Psoas muscle (tissue), 8 donors: ENCODE measurements at places on chromosomes 1 and 21. TPM values are rescaled to one million over a fixed set of nuclear protein-coding genes. Genes with fewer than 3 reads are reported as not detected.
A peak's percentile ranks its signal among the peaks of the same experiment; 100 is the strongest.

DNA sequence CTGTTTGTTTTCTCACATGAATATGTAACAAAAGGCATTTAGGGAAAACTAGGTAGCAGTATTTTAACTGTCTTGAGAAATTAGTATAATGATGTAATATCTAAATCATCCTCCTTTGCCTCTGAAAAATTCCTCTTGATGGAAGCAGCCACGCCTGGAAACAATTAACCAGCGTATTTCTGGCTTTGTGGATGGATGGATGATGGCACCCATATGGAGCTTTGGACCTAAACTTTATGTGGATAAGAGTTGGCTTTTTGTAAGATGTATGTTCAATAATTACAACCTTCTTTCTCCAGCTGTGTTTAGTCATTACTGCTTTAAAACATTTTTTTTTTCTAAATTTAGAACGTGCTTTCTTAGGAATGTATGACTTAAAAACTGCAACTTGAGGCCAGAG, 12.7 kb downstream of the CDCA8 start:
- DNase-seq: no peak

- DNase-seq: no peak
Measured at GRCh38 chr1:201069636-201070035, 42.6 kb downstream of the CACNA1S start.

TMEM59 gene
- total RNA-seq: 166 TPM

- no peak for DNase-seq
Measured at GRCh38 chr1:3593745-3594144, 17.6 kb downstream of the MEGF6 start.

- DNase-seq: no peak
Measured at GRCh38 chr1:39842836-39843235, 40.5 kb downstream of the TRIT1 start.

CDK18 gene
- total RNA-seq: 7.0 TPM

DNA sequence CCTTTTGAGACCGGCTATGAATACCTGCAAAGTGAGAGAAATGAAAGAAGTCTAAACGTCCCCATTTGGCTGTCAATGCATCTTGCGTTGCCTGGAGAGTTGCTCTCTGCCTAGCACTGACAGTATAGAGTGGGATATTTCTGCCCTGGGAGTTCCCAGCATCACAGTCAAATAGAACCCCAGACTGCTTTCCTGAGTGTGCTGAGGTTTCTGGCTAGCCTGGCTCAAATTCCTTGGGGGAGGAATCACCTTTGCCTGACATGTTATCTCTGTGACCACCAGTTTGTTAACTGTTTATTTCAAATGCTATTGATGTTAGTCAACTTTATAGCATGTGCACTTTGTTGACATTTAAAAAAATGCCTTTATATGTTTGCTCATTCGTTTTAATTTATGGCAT, 212.0 kb upstream of the FAM78B start:
- DNase-seq: no peak

GRCh38 chr21:45355573-45355972, 49.4 kb upstream of the COL18A1 start:
- no peak for DNase-seq

MYCL gene
- total RNA-seq: 1.0 TPM

CYP4A11 gene
- not detected for total RNA-seq

DNA sequence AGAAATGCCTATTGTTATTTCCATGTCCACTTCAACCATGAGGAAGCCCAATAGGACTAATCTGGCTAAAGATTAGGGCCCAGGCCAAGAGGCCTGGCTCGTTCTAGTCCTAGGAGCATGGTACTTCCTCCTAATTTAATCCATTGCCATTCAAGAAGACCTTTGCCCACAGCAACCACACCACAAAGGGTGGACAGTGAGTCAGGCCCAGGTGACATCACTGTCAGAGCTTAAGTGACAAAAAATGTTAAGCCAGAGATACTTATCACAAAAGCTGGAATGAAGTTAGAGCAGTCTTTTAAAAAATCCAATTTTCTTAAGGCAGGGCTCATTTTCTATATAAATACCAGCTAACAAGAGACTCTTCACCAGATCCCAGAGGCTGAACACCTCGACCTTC, at the start of gene SPRR3:
SPRR3 (plus strand) TSS at position 368 of the 400 bp plus-strand sequence. CDS start 1,272 bp downstream, outside the sequence.
- no peak for DNase-seq

GRCh38 chr1:63611231-63611630, 18.0 kb downstream of the PGM1 start:
- DNase-seq: no peak

GRCh38 chr1:2314803-2315673, 76.3 kb downstream of the MORN1 start:
- DNase-seq: peak; percentile 77

DNA sequence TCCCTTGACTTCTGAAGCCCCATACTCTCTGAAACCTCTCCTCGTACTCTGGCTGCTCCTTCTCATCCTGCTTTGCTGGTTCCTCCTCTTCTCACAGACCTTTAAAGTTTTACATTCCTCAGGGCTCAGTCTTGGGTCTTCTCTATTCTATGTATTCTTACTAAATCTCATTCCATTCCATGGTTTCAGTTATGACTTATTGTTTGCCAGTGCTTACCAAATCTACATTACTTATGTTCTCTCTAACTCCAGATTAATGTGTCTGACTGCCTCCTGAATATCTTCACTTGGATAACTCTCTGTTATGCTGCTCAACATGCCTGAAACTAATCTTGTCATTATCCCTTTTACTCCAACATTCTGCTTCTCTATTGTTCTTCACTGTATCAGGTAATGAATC, 5.4 kb upstream of the SLC35D1 start:
- no peak for DNase-seq

SLC5A9 gene
- total RNA-seq: not detected

DNA sequence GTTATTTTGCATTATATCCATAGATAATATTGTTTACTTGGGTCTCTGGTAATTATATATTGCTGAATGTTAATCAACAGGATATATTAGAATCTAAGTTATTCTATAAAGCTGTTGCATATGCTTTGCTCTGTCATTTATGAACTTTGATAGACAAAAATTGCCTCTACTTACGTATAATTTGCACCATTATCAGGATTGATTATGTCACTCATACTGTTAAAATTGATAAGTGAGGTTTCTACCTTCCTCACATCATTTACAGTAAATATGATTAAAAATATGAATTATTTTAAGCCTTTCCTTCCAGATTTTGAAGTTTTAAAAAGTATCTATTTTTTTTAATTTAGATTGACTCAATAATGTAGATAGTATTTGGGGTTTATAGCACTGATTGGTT, 1540.4 kb upstream of the PRMT6 start:
- no peak for DNase-seq

PCBP3 gene
- total RNA-seq: 0.91 TPM

- DNase-seq: no peak
Measured at GRCh38 chr1:4805987-4806386, 151.6 kb downstream of the AJAP1 start.

- no peak for DNase-seq
Measured at GRCh38 chr1:77401384-77401783, 119.6 kb downstream of the AK5 start.

PGBD5 gene
- total RNA-seq: 9.8 TPM

GRCh38 chr1:22878626-22879025, 94.0 kb downstream of the LACTBL1 start:
- no peak for DNase-seq

DNA sequence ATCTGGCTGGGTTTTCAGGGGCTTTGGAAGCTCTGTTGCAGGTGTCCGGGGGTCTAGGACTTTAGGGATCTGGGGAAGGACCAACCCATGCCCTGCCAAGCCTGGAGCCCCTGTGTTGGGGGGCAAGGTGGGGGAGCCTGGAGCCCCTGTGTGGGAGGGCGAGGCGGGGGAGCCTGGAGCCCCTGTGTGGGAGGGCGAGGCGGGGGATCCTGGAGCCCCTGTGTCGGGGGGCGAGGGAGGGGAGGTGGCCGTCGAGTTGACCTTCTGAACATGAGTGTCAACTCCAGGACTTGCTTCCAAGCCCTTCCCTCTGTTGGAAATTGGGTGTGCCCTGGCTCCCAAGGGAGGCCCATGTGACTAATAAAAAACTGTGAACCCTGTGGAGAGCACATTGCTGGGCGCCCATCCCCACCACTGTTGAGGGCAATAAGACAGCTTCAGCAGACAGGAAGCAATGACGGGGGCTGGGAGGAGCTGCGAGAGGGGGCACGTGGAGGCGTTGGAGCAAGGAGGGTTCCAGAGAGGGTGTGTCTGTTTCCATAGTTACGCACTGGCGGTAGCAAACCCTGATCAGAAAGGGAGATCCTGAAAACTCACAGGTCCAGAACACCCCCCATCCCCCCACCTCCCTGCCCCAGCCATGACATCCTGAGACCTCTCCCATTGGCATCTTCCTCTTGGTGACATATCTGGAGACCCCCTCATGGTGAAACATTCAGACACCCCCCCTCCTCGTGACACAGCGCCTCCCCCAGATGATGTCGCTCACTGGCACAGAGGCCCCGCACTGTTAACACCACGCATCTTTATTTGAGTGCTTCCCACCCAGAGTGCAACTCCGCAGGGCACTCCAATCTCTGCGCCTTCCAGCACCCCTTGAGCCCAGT, 8.4 kb downstream of the MYBPH start:
- no peak for DNase-seq

LEMD1 gene
- not detected for total RNA-seq

DNA sequence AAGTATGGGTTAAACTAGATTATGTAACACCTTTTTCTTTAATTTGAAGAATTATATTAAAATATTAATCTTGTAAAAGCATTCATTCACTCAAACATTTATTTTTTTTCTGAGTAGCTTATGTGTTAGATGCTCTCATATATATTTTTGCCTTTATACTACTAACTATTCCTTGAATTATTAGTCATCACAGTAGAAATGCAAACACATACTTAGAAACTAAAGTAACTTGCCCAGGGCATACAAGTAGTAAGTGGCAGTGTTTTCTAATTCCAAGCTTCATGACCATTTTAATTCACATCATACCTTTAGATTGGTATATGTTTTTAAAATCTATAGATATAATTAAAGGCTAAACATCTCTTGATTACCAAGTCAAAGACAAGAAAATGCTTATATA, 1271.0 kb downstream of the BRINP3 start:
- DNase-seq: no peak

DNA sequence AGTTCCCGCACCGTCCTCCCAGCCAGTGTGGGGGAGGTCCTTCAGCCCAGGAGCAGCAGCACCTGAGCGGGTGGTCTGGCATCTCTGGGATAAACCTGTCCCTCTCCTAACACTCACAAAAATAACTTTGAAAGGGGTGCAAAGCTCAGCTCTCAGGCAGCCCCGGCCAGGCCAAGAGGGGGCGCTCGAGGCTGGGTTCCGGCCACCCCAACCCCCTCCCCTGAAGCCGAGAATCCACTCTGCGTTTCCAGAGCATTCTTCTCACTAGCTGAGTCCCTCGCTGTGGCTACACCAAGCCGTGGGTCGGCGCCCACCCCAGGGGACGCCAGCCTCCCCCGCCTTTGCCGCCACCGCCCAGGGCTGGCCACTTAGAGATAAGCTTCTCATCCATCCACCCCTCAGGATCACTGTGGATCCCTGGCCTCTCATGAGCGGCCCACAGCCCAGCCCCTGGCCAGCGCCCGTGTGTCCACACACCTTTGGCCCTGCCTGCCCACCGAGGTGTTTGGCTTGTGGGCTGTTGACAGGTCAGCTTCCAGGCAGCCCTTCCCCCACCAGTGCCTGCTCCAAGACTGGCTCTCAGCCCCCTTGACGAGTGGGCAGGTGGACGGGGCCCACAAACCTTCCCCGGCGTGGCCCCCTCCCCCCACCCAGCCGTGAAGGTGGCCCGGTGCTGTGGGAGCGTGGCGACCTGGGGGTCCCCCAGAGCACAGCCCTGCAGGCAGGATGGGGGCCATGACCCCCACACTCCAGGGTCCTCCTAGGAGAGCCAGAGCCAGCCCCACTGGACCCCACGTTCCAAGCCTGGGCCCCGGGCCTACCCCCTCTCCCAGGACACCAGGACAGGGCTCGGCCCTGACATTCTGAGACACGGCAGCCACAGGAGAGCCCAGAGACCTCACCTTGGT, 1.9 kb downstream of the FTCD start:
- DNase-seq: peak; percentile 63

DNA sequence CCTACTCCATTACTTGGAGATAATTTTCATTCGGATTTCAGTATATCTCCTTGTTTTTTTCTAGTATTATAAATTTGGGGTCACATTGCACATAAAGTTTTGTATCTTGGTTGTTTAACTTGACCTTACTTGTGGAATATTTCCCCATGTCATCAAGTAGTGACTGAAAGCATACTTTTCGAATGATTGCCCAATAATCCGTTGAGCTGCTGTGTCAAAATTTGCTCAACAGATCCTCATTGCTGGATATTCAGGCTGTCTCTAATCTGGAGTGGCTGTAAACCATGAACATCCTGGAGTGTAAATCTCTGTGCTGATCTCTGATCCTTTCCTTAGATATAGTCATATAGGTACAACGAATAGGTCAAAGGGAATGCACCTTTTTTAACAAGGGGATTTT, 4.9 kb downstream of the NIPAL3 start:
- DNase-seq: no peak

SDC3 gene
- 11.5 TPM for total RNA-seq

PLPPR4 gene
- 0.10 TPM for total RNA-seq

DNA sequence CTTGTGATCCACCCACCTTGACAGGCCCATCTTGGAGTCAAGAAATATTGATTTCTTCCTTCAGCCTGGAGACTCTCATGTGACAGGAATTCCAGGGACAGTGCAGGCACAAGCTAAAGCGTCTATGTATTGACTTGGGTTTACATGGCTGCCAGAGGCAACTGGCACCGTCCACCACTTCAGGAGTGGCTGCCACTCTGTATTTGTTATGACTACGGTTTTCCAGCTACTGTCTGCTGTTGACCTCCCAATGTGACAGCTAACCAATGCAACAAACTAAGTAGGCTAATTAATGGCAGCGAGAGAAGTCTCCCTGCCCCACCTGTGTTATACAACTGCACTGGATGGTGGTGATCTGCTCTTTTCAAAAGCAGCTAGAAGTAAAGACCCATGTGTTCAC, 56.9 kb downstream of the CD58 start:
- DNase-seq: no peak
